ENCODE measurements at places on chromosomes 5 and 9.
A peak's percentile ranks its signal among the peaks of the same experiment; 100 is the strongest.

DNA sequence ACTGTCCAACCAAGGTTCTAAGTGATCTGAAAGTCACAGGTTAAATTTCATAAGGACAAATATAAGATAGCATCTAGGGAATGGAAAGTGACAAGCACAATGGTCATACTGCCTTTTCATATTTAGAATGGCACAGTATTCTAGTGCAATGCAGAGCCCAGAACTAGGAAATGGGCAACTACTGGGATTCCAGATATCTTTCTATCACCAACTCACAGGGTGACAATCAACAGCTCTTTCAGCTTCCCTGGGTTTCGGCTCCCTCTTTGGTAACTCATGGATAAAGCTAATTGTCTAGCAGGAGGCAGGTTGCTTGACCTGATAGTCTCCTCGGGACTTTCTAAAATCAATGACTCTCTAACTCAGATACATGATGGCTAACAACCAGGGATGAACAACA, 60.4 kb downstream of the NR3C1 start:
- DNase-seq, result no peak

GRCh38 chr5:109412981-109413402, 3.2 kb upstream of the PJA2 start:
- no peak for DNase-seq

GRCh38 chr9:17810728-17811571, 232.1 kb downstream of the SH3GL2 start:
- DNase-seq, result peak; percentile 14

DNA sequence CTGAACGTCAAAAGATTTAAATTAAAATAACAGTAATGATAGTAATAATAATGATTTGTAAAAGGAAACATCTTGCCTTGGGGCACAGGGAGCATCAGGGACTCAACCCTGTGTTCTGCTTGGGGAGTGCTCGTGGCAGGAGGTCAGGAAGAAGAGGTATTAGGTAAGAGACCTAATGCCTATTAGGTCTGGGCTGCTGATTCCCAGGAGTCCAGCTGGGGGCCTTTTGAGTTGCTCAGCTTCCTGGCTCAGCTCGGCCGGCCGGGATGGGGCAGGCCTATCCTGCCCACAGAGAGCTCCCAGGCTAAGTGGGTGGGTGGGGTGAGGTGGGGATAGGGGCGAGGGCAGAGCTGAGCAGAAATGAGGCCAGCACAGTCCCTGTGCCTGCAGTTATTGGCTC, 17.5 kb downstream of the LMX1B start:
- DNase-seq, result no peak

- DNase-seq, result no peak
Observed at GRCh38 chr9:121778252-121779225, 127.1 kb downstream of the DAB2IP start.

Data from psoas muscle (tissue), 8 donors.